ENCODE measurements at places on chromosomes 5 and 9.

GRCh38 chr5:113347572-113347971 is 87.2 kb downstream of the TSSK1B start:
- no peak for DNase-seq

- no peak for DNase-seq
These were observed 12.8 kb upstream of the TLR4 start for GRCh38 chr9:117691367-117691766.

DNA sequence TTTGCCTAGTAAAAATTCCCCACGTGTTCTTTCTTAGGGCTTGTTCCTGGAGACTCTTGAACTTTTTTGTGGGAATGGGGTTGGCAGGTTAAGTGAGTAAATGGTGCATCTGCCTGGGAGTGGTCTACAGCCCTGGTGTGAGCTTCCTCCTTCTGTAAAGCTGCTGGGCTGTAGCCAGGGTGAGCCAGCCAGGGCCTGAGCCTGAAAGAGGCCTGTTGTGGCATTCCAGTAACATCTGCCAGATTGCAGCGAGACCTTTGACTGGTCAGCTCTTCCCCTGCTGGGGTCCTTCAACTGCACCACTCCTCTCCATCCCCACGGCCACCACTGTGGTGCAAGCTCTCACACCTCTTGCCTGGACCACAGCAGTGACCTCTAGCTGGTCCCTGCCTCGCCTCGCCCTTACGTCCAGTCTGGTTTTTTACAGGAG is 47.5 kb downstream of the SLC22A5 start:
- DNase-seq = no peak

DNA sequence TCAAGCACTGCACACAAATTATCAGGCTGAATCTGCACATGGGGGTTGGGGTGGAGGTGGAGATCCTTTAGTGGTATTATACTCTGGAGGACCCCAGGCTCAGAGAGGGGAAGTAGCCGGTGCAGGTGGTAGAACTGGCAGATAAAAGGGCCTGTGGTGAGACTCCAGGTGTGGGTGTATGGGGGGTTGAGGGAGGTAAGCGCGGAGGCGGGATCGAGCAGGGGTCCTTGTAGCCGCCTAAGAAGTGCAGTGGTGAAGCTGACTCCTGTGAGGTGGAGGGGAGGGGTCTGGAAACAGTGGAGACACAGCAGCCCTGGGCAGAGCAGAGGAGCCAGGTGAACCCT is 841 bp downstream of the ACSL6 start:
- peak; percentile 8 for DNase-seq

GRCh38 chr9:35277171-35277520 is 115.3 kb downstream of the UNC13B start:
- no peak for DNase-seq

DNA sequence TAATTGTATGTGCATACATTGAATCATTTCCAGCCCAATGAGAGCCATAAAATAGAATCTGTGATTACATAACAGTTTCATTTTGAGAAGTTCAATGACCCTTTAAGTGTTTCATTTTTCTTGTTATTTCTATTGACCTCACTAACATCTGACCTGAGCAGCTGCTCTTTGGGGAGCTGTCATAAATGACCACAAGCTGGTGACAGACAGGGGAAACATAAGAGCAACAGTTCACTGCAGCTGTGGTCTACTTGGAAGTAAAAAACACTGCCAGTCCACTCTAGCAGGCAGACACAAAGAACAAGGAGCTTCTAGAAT is 265.4 kb downstream of the DTWD2 start:
- no peak for DNase-seq

DNA sequence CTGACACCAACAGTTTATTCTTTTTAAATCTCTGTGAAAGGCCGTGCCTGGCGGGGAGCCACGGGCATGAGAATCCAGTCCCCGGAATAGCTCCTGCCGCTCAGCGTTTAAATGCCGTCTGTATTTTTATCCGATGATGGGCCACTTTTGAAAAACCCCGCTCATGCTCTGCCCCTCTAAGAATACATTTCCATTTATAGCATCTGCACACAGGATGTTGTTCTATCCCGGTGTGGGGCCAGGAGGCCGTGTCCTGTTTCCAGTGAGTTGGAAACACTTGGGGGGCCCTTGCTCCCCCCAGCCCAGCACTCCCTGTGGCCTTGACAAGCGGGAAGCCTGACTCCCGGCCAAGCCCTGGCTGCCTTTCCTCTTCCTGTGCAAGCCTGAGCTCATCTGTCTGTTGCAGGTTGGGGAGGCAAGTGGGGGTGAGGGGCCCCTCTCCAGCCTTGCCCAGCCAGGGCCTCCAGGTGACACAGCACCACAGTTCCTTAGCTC is 39.0 kb downstream of the ERGIC1 start:
- no peak for DNase-seq

- DNase-seq = peak; percentile 61
These were observed 35.1 kb upstream of the ADRB2 start for GRCh38 chr5:148791334-148791667.

DNA sequence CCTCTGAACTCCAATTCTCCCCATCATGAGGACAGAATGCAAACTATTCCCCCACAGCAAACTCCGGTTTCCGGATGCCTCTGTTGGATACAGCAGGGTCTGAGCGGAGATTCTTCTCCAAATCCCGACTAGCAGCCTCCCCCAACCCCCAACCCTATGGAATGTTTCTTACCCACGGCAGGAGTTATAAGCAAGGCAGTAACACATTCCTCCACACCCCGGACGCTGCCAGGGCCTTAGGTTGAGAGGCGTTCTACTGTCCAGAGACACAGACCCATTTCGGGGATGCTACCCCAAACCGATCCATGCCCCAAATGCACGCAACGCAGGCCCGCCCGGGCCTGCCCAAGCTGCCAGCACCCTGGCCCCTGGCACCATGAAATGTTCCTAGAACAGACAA is 85.6 kb upstream of the LMX1B start:
- no peak for DNase-seq

DNA sequence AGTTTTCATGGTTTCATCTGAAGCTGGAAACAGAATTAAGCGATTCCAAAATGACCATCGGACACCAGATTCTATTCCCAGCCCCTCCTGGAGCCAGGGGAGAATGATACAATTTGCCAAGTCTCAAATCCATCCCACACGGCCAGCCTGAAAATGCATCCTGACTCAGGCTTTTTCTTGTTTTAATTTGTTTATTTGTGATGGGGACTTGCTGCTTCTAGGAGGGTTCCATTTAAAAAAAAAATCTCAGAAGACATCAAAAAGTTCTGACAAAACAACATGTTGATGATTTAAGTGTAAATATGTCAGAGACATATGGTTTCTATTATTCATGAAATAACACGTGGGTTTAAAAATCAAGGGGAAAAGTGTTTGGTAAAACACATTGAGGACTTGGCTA is 173.2 kb downstream of the GAS1 start:
- no peak for DNase-seq

- DNase-seq = no peak
These were observed 24.6 kb downstream of the B4GALT1 start for GRCh38 chr9:33142535-33142934.

- DNase-seq = no peak
These were observed 129.7 kb upstream of the TMEM161B start for GRCh38 chr5:88398316-88398715.

DNA sequence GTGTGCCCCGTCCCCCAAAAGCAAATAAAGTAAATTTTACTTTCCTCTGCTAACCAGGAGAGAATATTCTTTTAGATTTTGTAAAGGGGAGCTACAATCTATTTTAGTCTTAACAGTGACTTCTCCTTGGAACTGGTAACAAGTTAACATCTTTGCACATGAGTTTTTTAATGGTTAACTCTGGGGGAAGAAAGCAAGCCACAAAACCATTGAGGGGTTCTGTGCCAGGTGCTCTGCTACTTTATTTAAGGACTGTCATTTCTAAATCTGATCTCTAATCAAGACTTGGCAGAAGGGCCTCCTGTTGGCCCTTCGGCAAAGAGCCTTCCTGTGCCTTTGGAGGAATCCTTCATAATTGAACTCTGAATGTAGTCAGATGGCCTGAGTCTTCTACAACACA is 153.4 kb downstream of the SLC12A2 start:
- DNase-seq = no peak

GRCh38 chr5:100803397-100803796 is 99.7 kb downstream of the ST8SIA4 start:
- no peak for DNase-seq

GRCh38 chr9:121688146-121688680 is 36.8 kb downstream of the DAB2IP start:
- DNase-seq = no peak

DNA sequence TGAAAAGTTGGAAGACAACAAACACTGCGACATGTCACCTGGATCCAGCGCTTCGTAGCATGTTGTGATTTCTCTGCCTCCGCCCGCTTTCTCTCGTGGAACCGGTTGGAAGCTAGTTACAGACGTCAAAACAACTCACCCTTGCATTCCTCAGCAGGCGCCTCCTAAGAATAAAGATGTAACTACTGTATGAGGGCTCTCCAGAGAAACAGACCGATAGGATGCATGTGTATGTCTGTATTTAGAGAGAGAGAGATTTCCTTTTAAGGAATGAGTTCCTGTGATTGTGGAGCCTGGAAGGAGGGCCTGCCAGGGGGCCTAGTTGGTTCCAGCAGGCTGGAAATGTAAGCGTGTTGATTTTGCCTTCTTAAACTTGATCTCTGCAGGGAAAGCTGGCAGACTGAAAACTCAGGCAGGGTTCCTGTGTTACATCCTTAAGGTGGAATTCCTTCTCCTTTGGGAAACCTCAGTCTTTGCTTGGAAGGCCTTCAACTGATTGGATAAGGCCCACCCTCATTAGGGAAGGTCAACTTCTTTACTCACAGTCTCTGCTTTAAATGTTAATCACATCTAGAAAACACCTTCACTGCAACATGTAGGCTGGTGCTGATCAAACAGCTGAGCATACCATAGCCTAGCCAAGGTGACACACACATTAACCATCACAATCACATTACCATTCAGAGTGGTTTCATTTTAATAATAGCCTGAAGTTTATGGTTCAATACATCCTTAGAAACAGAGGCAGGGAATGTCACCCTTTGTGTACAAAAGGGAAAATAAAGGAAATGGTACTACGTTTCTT is 163.8 kb downstream of the SYK start:
- DNase-seq = no peak

GRCh38 chr5:56090793-56091460 is 96.2 kb upstream of the IL6ST start:
- no peak for DNase-seq

DNA sequence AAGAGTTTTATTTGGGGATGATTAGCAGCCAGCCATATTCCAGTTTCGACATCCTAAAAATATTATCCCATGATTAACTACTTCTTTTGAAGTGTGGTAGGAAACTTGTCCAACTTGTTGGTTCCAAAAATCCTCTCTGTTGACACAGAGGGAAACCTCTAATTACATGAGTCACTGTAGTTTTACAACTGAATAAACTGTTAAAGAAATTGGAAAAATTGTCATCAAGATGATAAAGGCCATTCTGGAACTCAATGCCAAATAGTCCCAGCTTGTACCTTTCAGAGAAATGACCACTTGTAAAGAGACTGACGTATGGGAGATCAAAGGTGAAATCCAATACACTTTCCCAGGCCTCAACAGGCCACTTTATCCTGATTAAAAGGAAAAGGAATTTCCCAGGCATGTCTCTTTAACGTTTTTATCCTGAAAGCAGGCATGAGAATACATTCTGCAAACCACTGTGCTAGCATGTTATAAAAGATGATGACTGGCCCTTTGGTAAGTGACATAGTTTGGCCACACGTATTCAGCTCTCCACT is 261.6 kb downstream of the GLIS3 start:
- DNase-seq = no peak

- no peak for DNase-seq
These were observed 31.3 kb downstream of the DAPK1 start for GRCh38 chr9:87528969-87529368.

DNA sequence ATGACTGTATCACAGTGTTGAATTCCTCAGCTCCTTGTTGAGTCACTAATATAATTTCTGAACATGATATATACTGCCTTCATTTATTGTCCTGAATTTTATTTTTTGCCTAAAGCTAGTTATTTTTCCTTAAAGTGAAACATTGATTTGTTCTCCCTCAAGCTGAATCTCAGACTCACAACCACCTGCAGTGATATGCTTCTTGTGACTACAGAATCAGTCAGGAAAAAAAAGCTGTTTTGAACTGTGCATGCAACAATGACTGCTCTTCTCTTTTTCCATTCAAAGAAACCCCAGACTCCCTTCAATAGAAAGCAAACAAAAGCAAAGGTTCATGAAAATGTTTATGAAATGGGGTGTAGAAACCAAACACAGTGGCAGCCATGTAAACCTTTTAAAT is 470.2 kb upstream of the CHD1 start:
- no peak for DNase-seq

DNA sequence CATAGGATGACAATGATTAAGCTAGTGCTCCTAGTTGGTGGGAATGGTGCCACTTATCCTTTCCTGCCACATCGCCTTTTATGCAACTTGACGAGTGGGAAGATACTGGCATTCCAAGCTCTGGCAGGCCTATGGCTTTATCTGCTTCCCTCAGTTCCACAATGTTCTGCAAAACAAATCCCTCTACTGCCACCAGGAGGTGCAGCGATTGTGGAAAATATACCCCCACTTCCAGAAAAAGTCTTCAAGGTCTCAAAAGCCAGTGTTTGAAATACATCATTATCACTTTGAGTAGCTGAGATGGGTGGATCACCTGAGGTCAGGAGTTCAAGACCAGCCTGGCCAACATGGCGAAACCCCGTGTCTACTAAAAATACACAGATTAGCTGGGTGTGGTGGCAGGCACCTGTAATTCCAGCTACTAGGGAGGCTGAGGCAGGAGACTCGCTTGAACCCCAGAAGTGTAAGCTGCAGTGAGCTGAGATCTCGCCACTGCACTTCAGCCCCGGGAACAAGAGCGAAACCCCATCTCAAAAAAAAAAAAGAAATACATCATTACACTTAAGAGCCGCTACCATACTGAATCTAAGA is 3.4 kb downstream of the CLINT1 start:
- DNase-seq = no peak

- no peak for DNase-seq
These were observed 15.3 kb downstream of the ARPC5L start for GRCh38 chr9:124877021-124877782.

GRCh38 chr9:14671377-14671776 is 21.9 kb downstream of the ZDHHC21 start:
- no peak for DNase-seq

DNA sequence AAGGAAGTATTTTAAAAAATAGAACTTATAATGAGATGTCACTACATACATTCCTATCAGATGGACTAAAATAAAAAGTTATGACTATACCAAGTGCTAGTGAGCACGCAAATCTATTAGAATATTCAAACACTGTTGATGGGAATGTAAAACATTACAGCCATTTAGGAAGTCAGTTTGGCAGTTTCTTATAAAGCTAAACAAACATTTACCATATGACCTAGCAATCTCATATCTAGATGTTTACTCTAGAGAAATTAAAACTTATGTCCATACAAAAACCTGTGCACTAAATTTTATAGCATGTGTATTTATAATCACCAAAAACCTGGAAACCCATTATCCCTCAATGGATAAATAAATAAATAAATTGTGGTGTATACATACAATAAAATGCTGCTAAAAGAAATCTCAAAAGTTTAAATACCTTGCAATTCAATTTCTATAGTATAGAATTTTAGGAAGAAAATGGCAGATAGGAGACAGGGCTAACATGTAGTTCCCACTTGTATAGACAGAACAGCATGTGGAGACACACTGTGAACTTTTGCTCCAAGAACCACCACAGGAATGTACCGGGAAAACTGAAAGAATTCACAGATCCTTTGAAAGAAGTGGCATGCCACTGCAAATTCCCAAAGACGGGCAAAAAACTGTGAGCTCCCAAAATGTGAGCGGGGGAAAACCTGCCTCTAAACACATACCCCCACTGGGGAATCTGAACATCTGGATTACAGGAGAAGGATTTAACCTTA is 174.6 kb upstream of the SPEF2 start:
- DNase-seq = no peak

GRCh38 chr5:111694133-111694532 is 62.9 kb downstream of the NREP start:
- no peak for DNase-seq

Measured in T-helper 1 cell (primary cell).